ENCODE measurements at places on chromosomes 12 and 14. TPM values are rescaled to one million over a fixed set of nuclear protein-coding genes. Genes with fewer than 3 reads are reported as not detected.

DNA sequence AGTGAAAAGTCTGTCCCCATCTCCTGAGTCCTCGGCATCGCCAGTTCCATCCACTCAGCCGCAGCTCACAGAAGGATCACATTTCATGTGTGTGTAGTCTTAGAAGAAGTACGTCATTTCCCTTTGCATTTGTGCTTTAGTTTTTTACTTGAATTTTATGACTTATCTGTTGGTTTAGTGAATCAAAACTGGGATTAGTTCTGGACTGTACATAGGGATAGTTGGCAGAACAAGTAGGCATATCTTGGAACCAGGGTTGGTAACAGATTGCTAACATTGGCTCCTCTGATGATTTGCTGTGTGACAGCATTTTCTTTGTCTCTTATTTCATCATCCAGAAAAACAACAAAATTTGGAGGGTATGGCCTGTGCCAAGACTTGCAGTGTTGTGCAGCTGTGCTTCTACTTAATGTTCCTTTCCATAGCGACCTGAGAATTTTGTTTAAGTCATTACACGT, 69.6 kb upstream of the AEBP2 start:
- no peak for DNase-seq

The OR10G3 gene
- not detected for total RNA-seq

The PPP1R36 gene
- total RNA-seq, result 0.18 TPM

GRCh38 chr14:102764220-102764671, 13.0 kb upstream of the TRAF3 start:
- DNase-seq, result peak; percentile 71

The CIROP gene
- not detected for total RNA-seq

The PIANP gene
- not detected for total RNA-seq

The PIGH gene
- total RNA-seq, result 76.5 TPM

The ACRBP gene
- 2.2 TPM for total RNA-seq

DNA sequence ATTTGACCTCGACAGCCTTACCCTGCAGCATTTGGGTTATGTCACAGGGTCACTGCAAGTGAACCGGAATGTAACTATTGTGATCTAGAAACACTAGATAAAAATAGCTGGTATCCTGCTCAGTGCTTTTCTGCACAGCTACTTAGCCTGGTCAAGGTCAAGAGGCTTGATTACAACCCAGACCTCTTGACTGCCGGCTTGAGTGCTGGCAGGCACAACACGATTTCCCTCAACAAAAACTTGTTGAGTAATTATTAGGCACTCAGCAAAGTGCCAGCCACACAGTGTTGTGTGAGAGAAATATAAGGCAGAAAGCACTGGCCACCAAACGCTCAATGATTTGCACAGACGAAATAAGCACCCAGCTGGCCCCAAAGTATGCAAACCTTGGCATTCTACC, 156.7 kb downstream of the NUAK1 start:
- DNase-seq, result no peak

The RND1 gene
- 0.60 TPM for total RNA-seq

GRCh38 chr14:57998766-57999165, 132.9 kb upstream of the SLC35F4 start:
- DNase-seq, result no peak

Data from Karpas-422 (cell line).